ENCODE measurements at places on chromosomes 12 and 14. TPM values are rescaled to one million over a fixed set of nuclear protein-coding genes. Genes with fewer than 3 reads are reported as not detected.

DNA sequence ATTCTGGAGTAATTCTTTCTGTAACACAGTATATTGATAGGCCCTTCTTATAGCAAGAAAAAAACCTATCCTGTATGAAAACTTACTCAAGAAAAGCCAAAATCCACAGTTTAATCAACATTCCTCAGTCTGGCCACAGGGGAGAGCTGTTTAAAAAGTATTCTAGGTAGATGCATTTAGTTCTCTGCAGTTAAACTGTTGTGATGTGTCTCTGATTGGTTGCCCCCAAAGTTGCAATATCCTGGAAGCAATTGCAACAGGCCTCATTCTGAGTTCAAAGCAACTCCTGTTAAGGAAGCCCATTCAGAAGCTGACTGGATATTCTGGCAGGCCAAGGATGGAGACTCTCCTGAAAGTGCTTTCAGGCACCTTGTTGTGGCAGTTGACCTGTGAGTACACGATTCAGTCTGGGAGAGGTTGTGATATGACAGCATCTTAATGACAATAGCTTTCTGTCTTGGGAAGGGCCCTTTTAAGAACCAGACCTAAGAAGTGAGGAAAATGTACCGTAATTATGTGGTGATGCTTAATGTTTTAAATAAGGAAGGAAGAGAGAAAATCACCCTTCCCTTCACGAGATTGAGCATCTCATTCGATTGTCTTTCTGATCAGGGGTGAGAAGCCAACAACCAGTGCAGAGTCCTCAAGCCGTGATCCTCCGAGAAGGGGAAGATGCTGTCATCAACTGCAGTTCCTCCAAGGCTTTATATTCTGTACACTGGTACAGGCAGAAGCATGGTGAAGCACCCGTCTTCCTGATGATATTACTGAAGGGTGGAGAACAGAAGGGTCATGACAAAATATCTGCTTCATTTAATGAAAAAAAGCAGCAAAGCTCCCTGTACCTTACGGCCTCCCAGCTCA is 420.7 kb downstream of the DAD1 start:
- H3K36me3 ChIP-seq = no peaks in the 10 kb centered on the region
- H3K27ac ChIP-seq = no peak overlapping the region
- no peaks in the 10 kb centered on the region for H3K4me1 ChIP-seq
- DNase-seq = no peak
- no peaks in the 10 kb centered on the region for H3K27me3 ChIP-seq

- no peaks in the 10 kb centered on the region for H3K4me1 ChIP-seq
- H3K27ac ChIP-seq = no peak overlapping the region
- no peaks in the 10 kb centered on the region for H3K27me3 ChIP-seq
- DNase-seq = no peak
- H3K36me3 ChIP-seq = peaks cover 14% of the 10 kb centered on the region
These were observed 28.7 kb upstream of the REP15 start for GRCh38 chr12:27667540-27667939.

DGLUCY gene
- total RNA-seq = 77.8 TPM

- no peak overlapping the region for H3K27ac ChIP-seq
- H3K36me3 ChIP-seq = no peaks in the 10 kb centered on the region
- H3K27me3 ChIP-seq = no peaks in the 10 kb centered on the region
- H3K4me1 ChIP-seq = peaks cover 5% of the 10 kb centered on the region
- DNase-seq = no peak
These were observed 319.9 kb downstream of the EGLN3 start for GRCh38 chr14:33631021-33631420.

CCDC60 gene
- not detected for total RNA-seq

- no peak overlapping the region for H3K27ac ChIP-seq
- H3K4me1 ChIP-seq = no peaks in the 10 kb centered on the region
- H3K36me3 ChIP-seq = peaks cover 3% of the 10 kb centered on the region
- H3K4me3 ChIP-seq = no peak overlapping the region
- no peaks in the 10 kb centered on the region for H3K27me3 ChIP-seq
These were observed 196.2 kb downstream of the ITPR2 start for GRCh38 chr12:26636710-26637328.

- H3K4me1 ChIP-seq = peaks cover 24% of the 10 kb centered on the region
- H3K27ac ChIP-seq = no peak overlapping the region
- no peak for DNase-seq
- H3K36me3 ChIP-seq = no peaks in the 10 kb centered on the region
- H3K27me3 ChIP-seq = no peaks in the 10 kb centered on the region
- H3K4me3 ChIP-seq = no peak overlapping the region
These were observed 12.1 kb downstream of the CNOT2 start for GRCh38 chr12:70255311-70255710.

PTGER2 gene
- not detected for total RNA-seq

GRCh38 chr12:50609292-50609874 is 104.6 kb downstream of the DIP2B start:
- H3K4me1 ChIP-seq = peaks cover 21% of the 10 kb centered on the region
- H3K27me3 ChIP-seq = no peaks in the 10 kb centered on the region
- H3K36me3 ChIP-seq = no peaks in the 10 kb centered on the region
- H3K27ac ChIP-seq = no peak overlapping the region
- DNase-seq = no peak

GRCh38 chr12:64800640-64801039 is 23.8 kb upstream of the TBC1D30 start:
- H3K27me3 ChIP-seq = no peaks in the 10 kb centered on the region
- H3K4me3 ChIP-seq = no peak overlapping the region
- peaks cover 11% of the 10 kb centered on the region for H3K4me1 ChIP-seq
- H3K27ac ChIP-seq = no peak overlapping the region
- no peaks in the 10 kb centered on the region for H3K36me3 ChIP-seq

- H3K4me3 ChIP-seq = no peak overlapping the region
- no peaks in the 10 kb centered on the region for H3K36me3 ChIP-seq
- H3K27ac ChIP-seq = no peak overlapping the region
These were observed 39.8 kb downstream of the TMPRSS12 start for GRCh38 chr12:50882563-50882962.

Measured in body of pancreas (tissue), 4 donors.